ENCODE measurements at places on chromosomes 1 and 21.

DNA sequence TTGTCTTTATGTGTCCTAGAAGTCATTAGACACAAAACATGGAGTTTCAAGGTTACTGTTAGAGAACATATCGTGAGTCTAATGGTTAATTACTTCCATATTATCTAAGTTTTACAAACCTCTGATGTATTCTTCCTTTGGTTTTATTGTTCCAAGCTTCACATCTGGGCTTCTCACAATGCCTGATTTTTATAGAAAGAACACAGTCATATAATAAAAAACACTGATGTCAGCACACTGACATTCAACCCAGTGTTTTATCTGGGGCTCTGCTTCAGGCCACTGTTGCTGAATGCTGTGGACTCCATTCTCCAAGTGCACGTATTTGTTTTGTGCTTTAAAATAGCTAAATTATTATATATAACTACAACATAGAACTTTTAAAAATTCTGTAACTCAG is 232.9 kb downstream of the SMYD3 start:
- no peak for DNase-seq

DNA sequence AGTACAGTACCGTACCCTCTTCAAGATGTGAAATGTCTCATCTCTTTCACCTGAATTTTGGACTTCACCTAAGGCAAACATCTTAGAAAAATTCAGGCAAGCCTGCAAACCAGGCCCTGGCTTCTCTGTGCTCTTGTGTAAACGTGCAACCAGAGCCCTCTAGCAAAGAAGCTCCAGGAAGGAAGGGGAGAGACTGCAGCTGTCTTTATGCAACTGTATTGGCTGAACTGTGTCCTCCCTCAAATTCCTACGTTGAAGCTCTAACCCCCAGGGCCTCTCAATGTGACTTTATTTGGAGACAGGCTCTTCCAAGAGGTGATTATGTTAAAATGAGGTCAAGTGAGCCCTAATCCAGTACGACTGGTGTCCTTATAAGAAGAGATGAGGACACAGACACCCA is 60.3 kb downstream of the SLC45A1 start:
- DNase-seq, result no peak

GRCh38 chr1:226372885-226373284 is 35.0 kb downstream of the PARP1 start:
- DNase-seq, result no peak

GRCh38 chr1:156959414-156959813 is 39.0 kb downstream of the LRRC71 start:
- no peak for DNase-seq

- DNase-seq, result no peak
Measured at GRCh38 chr1:234709473-234710228, 99.7 kb upstream of the IRF2BP2 start.

- DNase-seq, result no peak
Measured at GRCh38 chr21:29359718-29360117, 61.0 kb downstream of the BACH1 start.
